EH (cell line): ENCODE measurements at places on chromosomes 16 and 17.

DNA sequence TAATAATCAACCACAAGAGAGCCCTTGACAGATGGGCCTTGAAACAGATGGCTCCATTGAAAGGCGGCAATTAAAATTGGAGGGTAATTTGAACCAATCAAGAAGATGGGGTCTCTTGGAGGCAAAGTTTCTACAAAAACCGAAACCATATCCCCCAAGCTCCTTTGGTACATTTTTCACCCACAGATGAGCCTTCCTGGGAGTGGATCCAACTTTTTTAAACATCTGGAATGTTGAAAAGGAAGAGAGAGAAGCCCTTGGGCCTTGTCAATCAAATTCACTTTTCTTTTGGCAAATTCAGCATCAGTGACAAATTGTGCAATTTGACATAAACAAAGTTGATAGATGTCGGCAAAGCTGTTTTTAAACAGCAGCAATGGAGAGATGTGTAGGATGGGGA lies 13.2 kb upstream of the NUP93 start:
- DNase-seq: no peak

- DNase-seq: no peak
Observed at GRCh38 chr17:43831633-43832032, 1.3 kb downstream of the MPP3 start.

GRCh38 chr16:58843675-58844074 lies 109.6 kb upstream of the GOT2 start:
- DNase-seq: peak; percentile 49

GRCh38 chr16:85349365-85350145 lies 237.3 kb upstream of the CIBAR2 start:
- no peak for DNase-seq

- DNase-seq: no peak
Observed at GRCh38 chr17:78800132-78800931, 18.3 kb upstream of the CYTH1 start.

GRCh38 chr17:47778184-47778635 lies 43.4 kb downstream of the OSBPL7 start:
- no peak for DNase-seq

GRCh38 chr17:73503560-73503959 lies 140.7 kb downstream of the SDK2 start:
- no peak for DNase-seq

GRCh38 chr16:22322021-22322471 lies 24.8 kb downstream of the POLR3E start:
- DNase-seq: no peak

GRCh38 chr17:20721171-20721570 lies 141.6 kb downstream of the CDRT15L2 start:
- no peak for DNase-seq

GRCh38 chr16:5461574-5461973 lies 364.0 kb upstream of the EEF2KMT start:
- no peak for DNase-seq
